Transverse colon (tissue), 4 donors: ENCODE measurements at places on chromosomes 6 and 20. TPM values are rescaled to one million over a fixed set of nuclear protein-coding genes. Genes with fewer than 3 reads are reported as not detected.

The FHL5 gene
- total RNA-seq = not detected

The SLC35F1 gene
- total RNA-seq = 0.60 TPM

The PPIL6 gene
- total RNA-seq = not detected

The PTCRA gene
- total RNA-seq = not detected

The SMIM29 gene
- 14.9 TPM for total RNA-seq

The HLA-DPA1 gene
- total RNA-seq = 37.8 TPM

The SALL4 gene
- total RNA-seq = not detected
